Stimulated activated naive CD8-positive, alpha-beta T cell treated with anti-CD3 and anti-CD28 coated beads, Interleukin-15, Interleukin-2, amounts not matched to agents 100 U/mL and 50 U/mL, for 24 hours (primary cell): ENCODE measurements at places on chromosomes 1 and 21.

DNA sequence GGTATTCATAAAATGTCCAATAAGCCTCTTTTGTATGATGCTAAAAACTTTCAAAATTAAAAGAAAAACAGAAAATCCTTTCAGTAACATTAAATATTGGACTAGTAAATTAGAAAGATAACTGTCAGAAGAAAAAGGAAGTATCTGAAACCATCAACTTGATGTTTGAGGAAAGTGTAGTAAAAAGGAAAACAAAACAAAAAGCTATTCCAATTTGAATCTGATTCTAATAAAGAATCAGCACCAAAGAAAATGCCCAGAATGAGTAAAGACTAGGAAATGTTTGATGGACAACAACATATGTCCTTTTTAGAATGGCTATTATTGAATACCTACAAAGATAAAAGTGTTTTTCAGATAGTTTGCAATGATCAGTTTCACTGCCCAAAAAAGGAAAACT, 79.9 kb upstream of the RBM34 start:
- DNase-seq = no peak

GRCh38 chr1:40076895-40077312, 20.1 kb downstream of the PPT1 start:
- no peak for DNase-seq

DNA sequence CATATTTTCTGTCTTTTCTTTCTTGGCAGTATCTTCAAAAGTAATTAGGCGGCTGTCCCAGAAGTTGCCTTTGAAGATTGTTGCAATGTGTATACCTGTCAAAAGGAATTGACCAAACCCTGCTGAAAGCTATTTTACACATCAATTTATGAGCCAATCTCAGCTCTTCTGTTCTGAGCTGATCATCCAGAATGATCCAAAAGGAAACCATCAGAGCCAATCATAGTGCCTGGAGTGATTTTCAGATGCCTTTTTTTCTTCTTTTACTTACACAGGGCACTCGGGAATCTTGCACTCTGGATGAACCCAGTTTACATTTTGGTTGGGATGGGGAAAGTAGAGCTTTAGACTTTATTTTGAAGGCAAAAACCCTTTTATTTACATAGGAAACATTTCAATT, 21.8 kb upstream of the APOBEC4 start:
- DNase-seq = no peak

- DNase-seq = no peak
Measured at GRCh38 chr1:71233645-71234044, 152.8 kb upstream of the ZRANB2 start.

DNA sequence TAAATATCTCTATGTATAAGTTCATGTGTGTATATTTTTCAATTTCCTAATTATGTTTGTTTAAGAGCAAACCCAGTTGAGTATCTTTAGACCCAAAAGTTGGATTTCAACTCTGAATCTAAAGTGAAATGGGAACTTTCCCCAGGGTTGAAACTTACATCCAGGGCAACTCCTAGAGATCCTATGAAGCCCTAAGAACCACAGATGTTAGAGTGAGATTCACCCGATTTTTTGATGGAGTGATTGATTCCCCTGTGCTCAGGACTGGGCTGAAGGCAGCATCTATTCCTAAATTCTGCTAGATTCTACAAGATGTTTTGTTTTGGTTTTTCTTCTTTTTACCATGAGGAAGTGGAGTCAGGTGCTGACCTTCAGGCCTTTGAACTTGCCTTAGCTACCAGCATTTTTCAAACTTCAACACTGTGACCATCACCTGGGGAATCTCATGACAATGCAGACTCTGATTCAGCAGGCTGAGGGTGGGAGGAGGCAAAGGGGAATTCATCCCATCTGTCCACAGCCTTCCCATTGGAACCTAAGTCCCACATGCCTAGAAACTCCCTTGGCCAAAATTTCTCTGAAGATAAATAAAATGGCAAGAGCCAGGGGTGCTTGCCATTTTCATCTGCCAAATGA, 145.5 kb downstream of the ETS2 start:
- DNase-seq = no peak

GRCh38 chr1:93692983-93693591, 11.4 kb upstream of the BCAR3 start:
- DNase-seq = peak; percentile 60

DNA sequence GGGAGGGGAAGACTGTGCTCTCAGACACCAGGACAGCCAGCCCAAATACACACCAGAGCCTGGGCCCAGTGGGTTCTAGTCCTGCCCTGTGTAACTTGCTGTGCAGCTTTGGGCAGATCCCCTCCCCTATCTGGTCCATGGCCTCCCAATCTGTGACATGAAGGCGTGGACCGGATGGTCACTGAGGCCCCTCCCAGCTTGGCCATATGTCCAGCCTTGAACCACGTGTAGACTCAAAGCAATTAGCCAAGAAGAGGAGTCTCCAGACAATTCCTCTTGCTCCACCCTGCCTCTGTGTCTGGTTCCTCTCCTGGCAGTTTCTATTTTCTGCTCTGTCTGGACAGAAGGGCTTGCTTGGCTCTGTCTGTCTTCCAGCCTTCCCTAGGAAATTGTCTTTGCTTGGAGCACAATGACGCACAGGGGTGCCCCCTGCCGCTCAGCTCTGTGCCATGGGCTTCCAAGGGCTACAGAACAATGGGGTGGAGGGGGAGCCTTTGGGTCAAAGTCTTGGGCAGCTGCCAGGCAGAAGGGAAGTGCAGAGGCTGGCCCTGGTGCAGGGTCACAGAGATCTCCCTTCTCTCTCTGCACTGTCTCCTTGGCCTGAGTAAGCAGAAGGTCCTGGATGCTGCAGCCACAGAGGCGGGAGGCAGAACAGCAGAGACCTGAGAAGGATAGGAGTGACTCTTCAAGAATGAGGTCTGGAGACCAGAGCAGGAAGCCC, 66.1 kb downstream of the TENT5C start:
- DNase-seq = no peak

GRCh38 chr1:247357781-247358211, 26.1 kb upstream of the ZNF496 start:
- DNase-seq = no peak

GRCh38 chr1:202107801-202108731, 14.7 kb upstream of the GPR37L1 start:
- no peak for DNase-seq

DNA sequence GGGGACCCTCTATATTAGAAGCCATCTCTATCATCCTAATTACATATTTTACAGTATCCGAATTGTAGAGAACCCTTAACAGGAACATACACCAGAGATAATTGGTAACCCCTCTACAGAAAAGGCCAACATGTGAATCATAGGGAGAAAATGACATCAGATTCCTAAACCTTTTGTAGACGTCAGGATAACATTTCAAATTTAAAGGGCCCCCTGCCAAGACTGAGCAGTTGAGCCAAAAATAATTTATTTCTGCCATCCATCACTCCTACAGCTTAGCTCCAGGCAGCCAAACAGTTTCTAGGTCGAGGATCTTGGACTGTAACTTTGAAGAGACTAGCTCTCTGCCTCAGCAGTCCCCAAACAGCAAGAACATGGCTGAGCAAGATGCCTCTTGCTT, 21.2 kb downstream of the ZNF697 start:
- DNase-seq = no peak

DNA sequence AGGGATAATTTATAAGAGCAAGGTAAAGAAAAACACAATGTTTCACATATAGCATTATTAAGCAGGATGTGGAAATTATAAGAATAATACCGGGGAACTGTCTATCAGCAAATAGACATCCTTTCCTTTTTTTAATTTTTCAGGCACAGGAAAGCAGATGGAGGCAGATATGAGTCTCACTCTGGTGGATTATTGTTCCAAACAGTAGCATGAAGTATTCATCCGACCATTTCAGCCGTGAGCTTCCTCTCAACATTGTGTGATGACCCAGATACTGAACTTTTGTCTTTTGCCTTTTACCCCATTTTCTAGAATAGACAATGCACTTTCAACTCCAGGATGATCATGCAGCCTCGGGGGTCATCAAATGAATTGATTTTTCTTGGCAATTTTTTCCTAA, 599.8 kb downstream of the ADGRL2 start:
- DNase-seq = no peak

GRCh38 chr21:37800456-37801061, 115.7 kb downstream of the KCNJ6 start:
- DNase-seq = no peak

DNA sequence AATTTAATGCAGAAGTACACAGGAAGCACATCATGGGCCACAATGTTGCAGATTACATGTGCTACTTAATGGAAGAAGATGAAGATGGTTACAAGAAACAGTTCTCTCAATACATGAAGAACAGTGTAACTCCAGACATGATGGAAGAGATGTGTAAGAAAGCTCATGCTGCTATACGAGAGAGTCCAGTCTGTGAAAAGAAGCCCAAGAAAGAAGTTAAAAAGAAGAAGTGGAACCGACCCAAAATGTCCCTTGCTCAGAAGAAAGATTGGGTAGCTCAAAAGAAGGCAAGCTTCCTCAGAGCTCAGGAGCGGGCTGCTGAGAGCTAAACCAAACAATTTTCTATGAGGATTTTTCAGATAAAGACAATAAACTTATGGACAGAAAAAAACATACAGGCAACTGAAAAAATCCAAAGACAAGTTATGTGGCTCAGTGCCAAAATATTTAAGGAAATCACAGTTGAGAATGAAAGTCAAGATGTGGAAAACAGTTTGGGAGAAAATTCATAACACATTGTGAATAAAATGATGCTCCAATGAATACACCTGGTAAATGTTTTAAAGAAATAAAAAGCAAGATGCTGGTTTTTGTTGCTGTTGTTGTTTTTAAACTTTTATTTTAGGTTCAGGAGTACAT, 2.8 kb upstream of the ZNF644 start:
- DNase-seq = no peak

DNA sequence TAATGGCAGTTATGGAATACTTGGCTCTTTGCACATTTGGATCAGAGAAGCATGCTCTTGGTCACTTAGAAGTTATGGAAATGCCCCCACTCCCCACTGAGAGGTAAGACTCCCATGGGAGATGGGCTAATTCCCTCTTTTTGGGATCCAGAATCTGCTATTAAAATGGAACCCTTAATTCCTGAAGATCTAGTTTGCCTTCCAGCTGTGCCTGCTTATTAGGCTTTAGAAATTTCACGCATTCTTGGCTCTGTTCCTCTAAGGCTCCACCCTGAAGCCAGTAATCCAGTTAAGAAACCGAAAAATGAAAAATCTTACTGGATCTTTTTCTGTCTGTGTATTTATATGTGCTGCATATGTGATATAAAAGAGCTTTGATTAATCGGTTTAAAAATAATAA, 76.7 kb downstream of the USH2A start:
- no peak for DNase-seq

DNA sequence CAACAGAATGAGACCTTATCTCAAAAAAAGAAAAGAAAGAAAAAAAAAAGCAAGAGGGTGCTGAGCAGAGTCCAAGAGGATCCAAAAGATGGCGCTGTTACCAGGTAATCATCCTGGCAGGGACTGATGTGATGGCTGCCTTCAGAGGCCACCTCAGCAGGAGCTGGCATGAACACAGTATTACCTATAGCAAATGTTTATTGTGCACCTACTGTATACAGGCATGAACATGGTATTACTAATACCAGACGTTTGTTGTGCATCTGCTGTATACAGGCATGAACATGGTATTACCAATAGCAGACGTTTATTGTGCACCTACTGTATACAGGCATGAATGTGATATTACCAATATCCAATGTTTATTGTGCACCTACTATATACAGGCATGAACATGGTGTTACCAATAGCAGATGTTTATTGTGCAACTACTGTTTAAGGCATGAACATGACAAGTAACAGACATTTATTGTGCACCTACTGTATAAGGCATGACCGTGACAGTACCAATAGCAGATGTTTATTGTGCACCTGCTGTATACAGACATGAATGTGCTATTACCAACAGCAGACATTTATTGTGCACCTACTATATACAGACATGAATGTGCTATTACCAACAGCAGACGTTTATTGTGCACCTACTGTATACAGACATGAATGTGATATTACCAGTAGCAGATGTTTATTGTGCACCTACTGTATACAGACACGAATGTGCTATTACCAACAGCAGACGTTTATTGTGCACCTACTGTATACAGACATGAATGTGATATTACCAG, 115.1 kb upstream of the TMEM51 start:
- peak; percentile 7 for DNase-seq

DNA sequence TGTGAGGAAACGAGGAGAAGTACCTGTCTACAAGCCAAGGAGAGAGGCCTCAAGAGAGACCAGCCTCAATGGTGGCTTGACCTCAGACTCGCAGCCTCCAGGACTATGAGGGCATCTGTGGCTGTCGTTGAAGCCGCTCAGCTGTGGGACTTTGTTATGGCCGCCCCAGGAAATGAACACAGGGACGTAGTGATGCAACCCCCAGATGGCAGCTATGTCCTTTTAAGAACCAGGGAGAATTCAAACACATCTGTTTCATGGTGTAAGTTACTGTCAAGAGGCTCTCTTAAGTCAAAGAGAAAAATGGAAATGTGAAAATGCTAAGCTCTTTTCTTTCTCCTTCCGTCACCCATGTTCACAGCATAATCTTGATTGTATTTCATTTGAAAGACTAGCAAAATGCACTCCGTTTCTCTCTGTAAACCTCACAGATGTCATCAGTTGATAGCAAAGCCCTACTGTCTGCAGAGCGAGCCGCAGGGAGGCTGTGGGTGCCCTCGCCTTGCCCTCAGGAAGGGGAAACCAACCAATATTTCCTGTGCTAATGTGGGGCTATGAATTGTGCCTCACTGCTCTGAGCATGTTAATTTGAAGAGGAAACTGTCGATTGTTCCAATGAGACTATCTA, 21.3 kb downstream of the UBASH3A start:
- DNase-seq = peak; percentile 72
